ENCODE measurements at places on chromosomes 3 and 15. TPM values are rescaled to one million over a fixed set of nuclear protein-coding genes. Genes with fewer than 3 reads are reported as not detected.

DNA sequence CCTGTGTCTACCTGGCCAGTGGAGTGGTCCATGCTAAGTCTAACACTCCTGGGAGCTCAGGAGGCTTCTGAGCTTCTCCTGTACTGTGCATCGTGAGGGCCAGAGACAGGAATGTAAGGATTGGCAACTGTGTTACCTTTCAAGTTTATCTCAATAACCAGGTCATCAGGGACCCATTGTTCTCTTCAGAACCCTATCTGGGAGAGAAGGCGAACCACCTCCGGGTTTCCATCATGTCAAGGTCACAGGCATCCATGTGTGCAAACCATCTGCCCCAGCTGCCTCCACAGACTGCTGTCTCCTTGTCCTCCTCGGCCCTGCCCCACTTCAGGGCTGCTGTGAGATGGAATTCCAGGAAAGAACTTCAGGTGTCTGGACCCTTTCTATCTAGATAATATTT is 5.9 kb downstream of the ANKRD63 start:
- DNase-seq = no peak

- peak; percentile 2 for DNase-seq
Observed at GRCh38 chr15:87118435-87118834, 1038.8 kb downstream of the AGBL1 start.

DNA sequence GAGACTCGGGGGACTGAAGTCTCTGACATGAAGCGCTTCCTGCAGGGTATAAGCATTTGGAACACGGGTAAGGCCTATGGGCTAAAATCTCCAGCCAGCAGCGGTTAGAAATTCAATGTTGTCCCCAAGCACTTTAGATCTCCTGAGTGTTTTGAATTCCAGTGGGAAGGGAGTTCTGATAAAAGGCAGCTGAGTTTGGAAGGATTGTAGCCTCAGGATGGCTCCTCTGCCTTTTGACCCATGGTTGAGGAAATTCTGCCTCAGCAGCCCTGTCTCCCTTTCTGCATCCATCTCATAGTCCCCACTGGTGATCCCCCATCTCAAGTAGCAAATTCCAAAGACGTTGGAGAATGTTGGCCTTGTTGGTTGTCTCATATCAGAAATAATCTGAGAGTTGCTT is 24.2 kb upstream of the HACD2 start:
- DNase-seq = no peak

- no peak for DNase-seq
Observed at GRCh38 chr3:165635791-165636683, 201.2 kb downstream of the BCHE start.

- peak; percentile 42 for DNase-seq
Observed at GRCh38 chr3:46359733-46360493, 6.0 kb downstream of the CCR2 start.

DNA sequence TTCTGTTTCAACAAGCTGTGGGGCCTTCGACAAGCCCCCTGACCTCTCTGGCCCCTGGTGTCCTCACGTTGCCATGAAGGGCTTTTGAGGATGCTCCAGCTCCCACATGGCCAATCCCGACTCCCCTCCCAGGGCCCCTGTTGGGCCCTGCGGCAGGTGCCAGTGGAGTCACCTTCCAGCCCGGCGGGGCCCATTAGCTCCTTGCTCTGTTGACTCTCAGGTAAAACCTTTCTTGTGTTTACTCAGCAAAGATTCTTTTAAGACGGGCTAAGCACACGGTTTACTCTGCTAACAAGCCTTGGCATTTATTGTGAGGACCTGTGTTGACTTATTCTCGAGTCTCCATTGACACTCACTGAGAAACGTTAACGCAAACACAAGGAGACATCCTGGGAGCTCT is 15.0 kb downstream of the RPLP1 start:
- no peak for DNase-seq

DNA sequence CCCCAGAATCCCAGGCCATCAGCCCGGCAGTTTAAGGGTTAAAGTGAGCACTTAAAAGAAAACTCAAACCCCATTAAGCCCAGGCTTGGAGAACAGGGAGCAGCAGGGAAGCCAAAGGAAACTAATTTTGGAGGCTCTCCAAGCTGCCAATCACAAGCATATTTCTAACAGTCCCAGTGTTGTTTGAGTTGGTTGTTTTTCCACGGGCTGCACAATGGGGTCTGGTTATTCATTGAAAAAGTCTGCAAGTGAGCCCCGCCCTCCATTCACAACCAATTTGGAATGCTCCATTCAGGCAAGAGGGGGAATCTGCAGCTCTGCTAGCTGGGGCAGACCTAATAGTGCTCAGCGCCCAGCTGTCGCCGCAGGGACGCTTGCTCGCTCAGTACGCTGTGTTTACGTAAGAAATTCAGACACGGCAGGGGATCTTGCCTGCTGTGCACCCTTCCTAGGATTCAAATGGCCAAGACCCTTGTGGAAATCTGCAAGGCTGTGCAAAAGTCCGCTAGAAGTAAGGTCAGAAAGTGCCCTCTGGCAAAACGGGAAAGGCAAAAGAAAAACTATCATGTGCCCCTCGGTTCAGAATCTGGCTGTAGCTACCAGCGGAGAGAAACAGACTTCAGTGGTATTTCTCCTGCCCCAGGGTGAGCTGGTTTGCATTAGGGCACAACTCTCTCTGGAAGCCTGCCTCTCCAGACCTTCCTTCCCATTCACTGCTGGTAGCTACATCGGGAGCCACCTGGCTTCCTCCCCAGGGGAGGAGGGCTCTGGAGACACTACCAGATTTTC is 11.0 kb downstream of the ETV5 start:
- DNase-seq = peak; percentile 76

GRCh38 chr3:154184582-154184981 is 63.4 kb downstream of the ARHGEF26 start:
- no peak for DNase-seq

- DNase-seq = peak; percentile 64
Observed at GRCh38 chr3:51539291-51539941, 897 bp downstream of the RAD54L2 start.

DNA sequence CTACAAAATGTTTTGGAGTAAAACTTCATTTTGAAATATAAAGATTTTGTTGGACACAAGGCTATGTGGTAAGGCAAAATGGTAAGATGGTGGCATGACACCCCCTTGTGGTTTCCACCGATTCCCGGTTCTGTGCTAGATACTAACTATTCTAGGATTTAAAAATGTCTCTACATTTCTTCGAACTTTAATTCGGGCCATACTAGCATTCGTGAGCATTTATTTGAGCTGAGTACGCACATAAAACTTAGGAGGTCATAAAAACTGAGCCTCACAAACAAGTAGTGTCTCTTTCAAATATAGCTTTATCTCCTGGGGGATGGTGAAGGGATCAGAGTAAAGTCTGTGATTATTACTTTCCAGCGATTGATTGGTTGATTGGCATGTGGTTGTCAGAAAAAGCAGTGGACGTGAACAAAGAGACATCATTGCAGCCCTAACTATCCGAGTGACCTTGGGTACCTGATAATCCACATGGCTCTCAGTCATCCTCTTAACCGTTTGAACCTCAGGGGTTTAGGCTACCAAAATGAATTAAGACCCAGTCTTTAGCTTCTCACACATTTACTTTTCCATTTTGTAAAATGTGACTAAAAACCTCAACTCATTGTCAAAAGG is 1.1 kb upstream of the ZNF639 start:
- DNase-seq = peak; percentile 58

GRCh38 chr3:5197022-5197421 is 9.5 kb downstream of the EDEM1 start:
- DNase-seq = peak; percentile 41

DNA sequence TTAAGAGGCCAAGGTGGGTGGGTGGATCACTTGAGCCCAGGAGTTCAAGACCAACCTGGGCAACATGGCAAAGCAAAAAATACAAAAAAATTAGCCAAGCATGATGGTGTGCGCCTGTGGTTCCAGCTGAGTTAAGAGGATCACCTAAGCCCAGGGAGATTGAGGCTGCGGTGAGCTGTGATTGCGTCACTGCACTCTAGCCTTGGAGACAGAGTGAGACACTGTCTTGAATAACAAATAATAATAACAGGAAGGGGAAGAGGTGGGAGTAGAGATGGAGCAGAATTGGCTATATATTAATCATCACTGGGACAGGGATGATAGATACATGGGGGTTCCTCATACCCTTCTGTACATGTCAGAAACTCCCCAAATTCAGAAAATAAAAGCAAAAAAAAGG is 23.8 kb upstream of the NMB start:
- no peak for DNase-seq

DNA sequence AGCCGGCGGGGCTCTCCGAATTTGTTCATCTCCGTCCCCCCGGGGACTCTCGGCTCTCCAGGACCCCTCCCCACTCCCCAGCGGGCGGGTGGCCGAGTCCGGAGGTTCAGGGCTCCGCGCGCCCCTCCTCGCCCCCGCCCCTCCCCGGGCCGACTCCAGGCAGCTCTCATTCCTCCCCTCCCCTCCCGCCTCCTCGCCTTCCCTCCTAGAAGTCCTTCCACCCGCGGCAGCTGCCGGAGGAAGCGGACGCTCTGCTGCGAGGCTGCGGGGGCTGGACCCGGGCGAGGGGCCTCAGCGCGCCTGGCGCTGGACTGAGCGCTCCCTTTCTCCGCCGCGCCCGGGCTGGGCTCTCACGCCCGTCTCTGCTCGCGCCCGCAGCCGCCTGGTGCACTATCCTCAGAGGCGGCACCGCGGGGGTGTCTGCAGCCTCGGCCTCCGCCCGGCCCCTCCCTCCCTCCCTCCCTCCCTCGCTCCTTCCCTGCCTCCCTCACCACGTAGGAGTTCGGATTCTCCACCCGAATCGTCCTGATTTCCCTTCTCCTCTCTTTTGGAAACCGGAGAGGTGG is at the start of gene ROBO2:
Gene ROBO2 (plus strand): TSS at position 494 of the 566 bp plus-strand sequence. CDS start 687 bp downstream, outside the sequence.
- no peak for DNase-seq

- DNase-seq = no peak
Observed at GRCh38 chr3:100083209-100083608, 31.1 kb downstream of the FILIP1L start.

- no peak for DNase-seq
Observed at GRCh38 chr3:19994796-19995195, 17.3 kb downstream of the PP2D1 start.

DNA sequence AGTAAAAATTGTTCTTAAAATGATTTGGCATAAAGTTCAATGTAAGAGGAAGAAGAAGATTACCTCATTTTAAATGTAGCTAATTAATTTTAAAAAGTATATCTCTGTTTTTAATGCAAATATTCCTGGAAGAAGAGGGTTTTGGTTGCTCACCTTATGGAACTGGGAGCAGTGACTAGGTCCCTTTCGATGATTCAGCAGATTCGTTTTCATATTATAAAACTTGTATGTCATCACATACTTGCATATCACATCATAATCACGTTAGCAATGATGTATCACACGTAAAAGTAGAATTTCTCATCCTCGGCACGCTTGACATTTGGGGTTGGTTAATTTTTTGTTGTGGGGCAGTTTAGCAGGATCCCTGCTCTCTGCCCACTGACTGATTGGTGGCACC is 47.6 kb downstream of the GPR160 start:
- no peak for DNase-seq

DNA sequence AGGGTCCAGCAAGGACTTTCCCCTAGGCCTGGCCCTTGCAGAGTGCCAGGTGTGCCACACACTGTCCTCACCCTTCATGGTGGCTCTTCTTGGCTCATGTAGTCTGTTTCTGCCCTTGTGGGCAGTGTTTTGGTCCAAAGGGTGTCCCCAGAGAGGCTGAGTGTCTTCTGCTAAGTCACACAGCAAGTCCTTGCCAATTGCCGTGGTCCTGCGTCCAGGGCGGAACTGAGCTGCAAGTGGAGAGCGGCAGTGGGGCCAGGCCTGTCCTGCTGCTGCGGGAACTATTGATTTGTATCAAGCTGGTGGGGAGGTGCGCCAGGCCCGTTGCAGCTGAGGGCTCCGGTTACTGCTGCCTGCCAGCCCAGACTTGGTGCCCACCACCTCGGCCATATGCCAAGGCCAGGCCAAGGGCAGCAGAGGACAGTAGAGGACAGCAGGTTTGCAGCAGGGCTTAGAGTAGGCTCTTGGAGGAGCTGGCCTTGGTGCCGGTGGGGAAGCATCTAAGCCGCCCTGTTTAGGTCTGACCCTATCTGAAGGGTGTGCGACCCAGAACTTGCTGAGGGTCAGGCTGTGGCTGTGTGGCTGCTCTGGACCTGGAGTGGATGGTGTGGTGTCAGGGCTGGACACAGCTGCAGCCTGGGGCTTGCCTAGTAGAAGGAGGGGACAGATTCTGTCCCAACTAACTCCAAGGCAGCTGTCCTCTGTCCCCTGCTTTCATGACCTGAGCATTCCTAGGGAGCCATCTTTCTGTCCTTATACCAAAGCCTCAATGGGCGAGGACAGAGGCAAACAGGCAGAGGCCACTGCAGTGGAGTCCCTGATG is 4.5 kb downstream of the AMIGO3 start:
- no peak for DNase-seq

GRCh38 chr3:195101001-195101583 is 169.9 kb downstream of the XXYLT1 start:
- no peak for DNase-seq

DNA sequence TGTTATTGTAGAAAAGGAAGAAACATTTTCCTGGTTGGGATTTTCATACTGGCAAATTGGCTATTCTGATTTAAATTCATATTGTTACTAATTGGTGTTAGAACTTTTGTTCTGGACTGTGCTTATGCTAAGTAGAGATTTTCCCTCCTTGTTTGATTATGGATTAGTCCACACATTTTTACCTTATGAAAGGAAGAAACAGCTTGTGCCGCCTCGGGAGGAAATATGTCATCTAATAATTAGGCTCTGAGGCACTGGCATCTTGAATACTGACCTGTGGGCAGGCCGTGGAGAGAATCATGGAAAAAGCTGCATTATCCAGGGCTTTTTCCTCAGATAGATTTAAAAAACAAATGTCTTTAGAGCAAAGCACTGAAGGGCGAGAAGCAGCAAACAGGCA is 344.3 kb upstream of the TBL1XR1 start:
- no peak for DNase-seq

- no peak for DNase-seq
Observed at GRCh38 chr3:42539871-42540714, 37.6 kb downstream of the VIPR1 start.

GRCh38 chr3:45425237-45425933 is 37.0 kb downstream of the LARS2 start:
- DNase-seq = no peak

GRCh38 chr3:157832588-157832987 is 273.6 kb downstream of the SHOX2 start:
- peak; percentile 10 for DNase-seq

DNA sequence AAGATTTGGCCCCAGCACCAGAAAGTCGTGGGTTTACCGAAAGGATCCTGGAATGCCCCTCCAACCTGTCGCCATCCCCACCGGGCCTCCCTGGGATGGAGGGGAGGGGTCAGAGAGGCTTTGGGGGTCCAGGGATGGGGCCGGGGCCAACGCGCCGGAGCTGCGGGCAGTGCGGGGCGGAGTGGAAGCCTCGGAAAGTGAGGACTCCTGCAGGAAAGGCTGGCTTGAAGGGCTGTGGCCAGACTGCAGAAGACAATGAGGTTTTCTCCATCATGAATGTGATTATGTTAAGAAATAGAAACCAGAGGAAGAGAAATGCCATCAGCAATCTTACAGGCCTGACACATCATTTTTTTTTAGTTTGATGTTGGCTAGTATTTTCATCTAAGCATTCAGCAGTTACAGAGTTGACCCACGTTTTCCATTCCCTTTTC is 738 bp downstream of the YEATS2 start:
- DNase-seq = peak; percentile 24

- DNase-seq = no peak
Observed at GRCh38 chr3:10368512-10368911, 47.6 kb upstream of the SEC13 start.

WDR93 gene
- not detected for total RNA-seq

MTFMT gene
- total RNA-seq = 28.7 TPM

TMEM108 gene
- total RNA-seq = 9.4 TPM

SNTN gene
- total RNA-seq = not detected

LSM3 gene
- 22.7 TPM for total RNA-seq

ZNF662 gene
- 1.3 TPM for total RNA-seq

PRSS50 gene
- total RNA-seq = not detected

GHSR gene
- not detected for total RNA-seq

GOLGA6L24 gene
- total RNA-seq = not detected

APOD gene
- total RNA-seq = 2.8 TPM

TUSC7 gene
- total RNA-seq = not detected
